Activated T-helper 1 cell treated with anti-CD3 and anti-CD28 coated beads, Interleukin-12 subunit alpha, Interleukin-12 subunit beta, Interleukin-2, Interleukin-4 antibody, amounts not matched to agents 30 ng/mL and 10 ng/mL and 1 ng/mL, durations not matched to agents 14 hours and 24 hours and 36 hours (primary cell): ENCODE measurements at places on chromosomes 6 and 20.

- no peak for DNase-seq
Observed at GRCh38 chr6:32553037-32553742, 23.1 kb upstream of the HLA-DRB5 start.

GRCh38 chr6:138393871-138394783 is 9.9 kb upstream of the HEBP2 start:
- DNase-seq = no peak

DNA sequence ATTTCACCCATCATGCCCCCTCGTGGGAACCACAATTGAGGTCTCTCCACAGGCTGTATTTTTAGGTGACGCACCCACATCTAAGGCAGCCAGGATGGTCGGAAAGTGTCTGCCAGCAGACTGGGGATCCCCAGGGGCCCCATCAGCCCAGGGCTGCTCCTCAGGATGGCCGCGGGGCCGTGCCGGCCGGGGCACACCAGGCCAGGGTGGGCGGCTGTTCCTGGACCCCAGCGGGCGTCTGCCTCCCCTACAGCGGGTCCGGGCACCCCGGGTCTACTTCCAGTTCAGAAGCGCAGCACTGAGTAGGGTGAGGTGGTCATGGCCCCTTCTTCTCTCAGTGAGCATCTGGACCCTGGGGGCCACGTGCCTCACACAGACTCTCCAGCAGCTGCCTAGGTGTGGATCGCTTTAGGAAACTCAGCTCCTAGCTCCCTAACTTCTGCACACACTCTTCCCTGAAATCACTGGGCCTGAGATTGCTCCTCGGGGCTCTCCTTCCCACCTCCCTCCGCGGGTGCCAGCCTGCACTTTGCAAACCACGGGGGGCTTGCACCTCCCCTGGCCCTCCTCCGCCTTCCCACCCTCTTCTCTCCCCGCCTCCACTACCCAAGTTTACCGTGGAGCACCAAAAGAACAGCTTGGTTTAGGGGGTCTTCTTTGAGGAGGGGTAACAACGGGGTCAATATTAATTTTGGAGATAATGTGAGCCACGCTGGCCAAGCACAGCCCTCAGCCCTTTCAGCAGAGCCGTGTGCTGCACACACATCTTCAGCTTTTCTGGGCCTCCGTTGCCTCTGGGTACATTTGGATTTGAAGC is 14.2 kb upstream of the FOXC1 start:
- DNase-seq = no peak

- no peak for DNase-seq
Observed at GRCh38 chr6:50661636-50662035, 51.7 kb upstream of the TFAP2D start.

GRCh38 chr6:11495565-11496145 is 41.9 kb upstream of the TMEM170B start:
- no peak for DNase-seq

DNA sequence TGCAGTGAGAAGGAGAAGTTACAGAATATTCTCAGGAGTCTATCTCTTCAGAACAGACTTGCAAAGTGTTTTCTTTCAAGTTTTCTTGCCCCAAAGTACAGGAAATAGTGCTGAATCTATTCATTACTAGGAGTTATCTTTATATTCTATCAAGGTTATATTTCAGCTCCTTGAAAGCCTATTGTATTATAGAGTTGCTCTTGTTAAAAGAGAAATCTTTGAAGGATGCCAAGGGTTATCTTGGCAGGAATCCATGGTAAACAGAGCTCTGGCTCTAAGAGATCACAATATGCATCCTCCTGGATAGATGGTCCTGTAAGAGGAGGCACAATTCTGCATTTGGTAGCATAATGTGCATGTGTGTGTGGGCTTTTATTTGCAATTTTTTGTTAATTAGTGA is 21.2 kb upstream of the SNRPB2 start:
- no peak for DNase-seq

DNA sequence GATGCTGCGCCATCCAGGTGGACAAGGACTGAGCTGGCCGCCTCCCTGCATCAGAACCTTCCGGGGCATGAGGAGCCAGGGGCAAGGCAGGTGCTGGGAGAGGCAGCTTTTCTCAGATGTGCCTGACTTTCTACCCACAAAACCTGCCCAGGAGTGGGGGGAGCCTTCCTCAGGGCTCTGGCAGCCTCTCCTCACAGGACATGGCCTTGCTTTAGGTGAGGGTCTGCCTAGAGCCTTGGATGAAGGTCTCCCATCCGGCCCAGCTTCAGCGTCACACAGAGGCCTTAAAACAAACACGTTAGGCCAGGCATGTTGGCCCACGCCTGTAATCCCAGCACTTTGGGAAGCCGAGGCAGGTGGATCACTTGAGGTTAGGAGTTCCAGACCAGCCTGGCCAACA is 7.4 kb downstream of the BCAS4 start:
- DNase-seq = no peak
